ENCODE measurements at places on chromosomes 12 and 14.
A peak's percentile ranks its signal among the peaks of the same experiment; 100 is the strongest.

DNA sequence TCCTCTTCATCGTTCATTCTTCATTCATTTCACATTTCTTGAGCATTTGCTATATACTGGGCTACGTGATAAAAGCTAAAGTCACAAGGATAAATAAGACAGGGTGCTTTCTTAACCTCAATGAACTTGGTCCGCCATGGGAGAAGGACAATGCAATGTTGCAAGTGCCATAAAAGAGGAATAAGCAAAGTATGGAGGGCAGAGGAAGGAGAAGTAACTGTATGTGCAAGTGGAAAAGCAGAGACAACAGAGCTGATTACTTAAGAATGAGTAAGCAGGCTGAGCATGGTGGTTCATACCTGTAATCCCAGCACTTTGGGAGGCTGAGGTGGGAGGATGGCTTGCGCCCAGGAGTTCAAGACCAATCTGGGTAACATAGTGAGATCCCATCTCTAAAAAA lies 14.4 kb downstream of the AREL1 start:
- no peak for DNase-seq

- no peak for DNase-seq
Measured at GRCh38 chr12:96305665-96306064, 94.6 kb downstream of the CDK17 start.

DNA sequence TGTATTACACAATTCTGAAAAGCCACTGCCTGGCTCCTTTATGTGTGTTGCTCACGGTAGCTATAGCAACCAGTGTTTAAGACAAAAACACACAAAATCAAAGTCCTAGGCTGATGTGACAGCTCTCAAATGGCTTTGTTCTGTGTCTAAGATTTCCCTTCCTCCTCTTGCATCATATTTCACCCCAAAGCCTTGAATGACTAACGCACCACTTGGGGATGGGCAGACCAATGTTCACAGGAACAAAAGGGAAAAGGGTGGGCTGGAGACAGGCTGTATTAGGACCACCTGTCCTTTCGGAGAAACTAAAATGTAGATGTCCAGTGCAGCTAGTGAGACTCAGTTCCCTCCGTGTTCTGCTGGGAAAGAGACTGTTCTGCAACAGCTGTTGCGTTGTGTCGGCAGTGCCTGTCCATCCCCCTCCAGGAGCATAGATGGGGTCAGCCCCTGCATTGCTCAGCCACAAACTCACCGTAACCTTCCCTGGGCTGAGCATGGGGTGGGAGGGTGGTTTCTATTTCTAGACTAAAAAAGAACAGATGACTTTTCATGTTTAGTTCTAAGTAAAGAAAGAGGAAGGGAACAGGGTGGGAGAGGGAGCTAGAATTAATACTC lies 26.8 kb upstream of the DAAM1 start:
- DNase-seq = peak; percentile 17

GRCh38 chr12:47577206-47577989 lies 128.4 kb downstream of the RPAP3 start:
- DNase-seq = no peak

- no peak for DNase-seq
Measured at GRCh38 chr12:24268663-24269186, 319.3 kb upstream of the SOX5 start.

DNA sequence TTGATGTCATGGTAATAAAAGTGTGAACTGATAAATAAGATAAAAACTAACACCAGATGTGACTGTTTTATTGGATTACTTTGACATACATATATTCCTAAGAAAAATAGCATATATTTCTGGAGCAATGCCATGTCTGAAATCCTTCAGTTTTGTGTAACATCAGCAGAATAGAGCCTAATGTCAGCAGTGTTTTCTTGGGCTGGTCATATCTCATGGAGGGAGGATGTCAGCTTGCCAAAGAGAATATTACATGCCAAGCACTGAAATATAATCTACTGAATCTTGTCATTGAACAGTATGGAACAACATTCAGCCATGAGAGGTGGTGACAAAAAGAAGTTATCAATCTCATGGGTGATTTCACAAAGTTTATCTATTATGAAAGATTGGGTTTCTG lies 220.3 kb downstream of the KLHL28 start:
- no peak for DNase-seq

- no peak for DNase-seq
Measured at GRCh38 chr14:67547224-67547780, 14.2 kb downstream of the PLEKHH1 start.
